Esophagus squamous epithelium (tissue), 5 donors: ENCODE measurements at places on chromosomes 3 and 15. TPM values are rescaled to one million over a fixed set of nuclear protein-coding genes. Genes with fewer than 3 reads are reported as not detected.

Gene THPO
- total RNA-seq, result not detected

Gene LRRC31
- total RNA-seq, result not detected

Gene ACTC1
- total RNA-seq, result not detected

Gene COL6A6
- total RNA-seq, result not detected

Gene C3orf49
- not detected for total RNA-seq

Gene LXN
- total RNA-seq, result 11.1 TPM

Gene C3orf20
- not detected for total RNA-seq

Gene TRH
- not detected for total RNA-seq

Gene SV2B
- total RNA-seq, result not detected

Gene GRM2
- 0.57 TPM for total RNA-seq

Gene ZNF860
- 2.5 TPM for total RNA-seq

Gene OIP5
- 11.8 TPM for total RNA-seq

Gene PARP16
- 5.8 TPM for total RNA-seq

Gene LINGO1
- total RNA-seq, result 0.38 TPM

Gene KCNAB1
- 0.40 TPM for total RNA-seq

Gene PAQR9
- not detected for total RNA-seq

Gene A4GNT
- total RNA-seq, result not detected

Gene DNAJC19
- total RNA-seq, result 10.0 TPM

Gene MEGF11
- not detected for total RNA-seq

Gene CCDC54
- total RNA-seq, result not detected

Gene FETUB
- 9.0 TPM for total RNA-seq

Gene LDHAL6B
- not detected for total RNA-seq

Gene KLF13
- 54.6 TPM for total RNA-seq

Gene PLA1A
- total RNA-seq, result 0.79 TPM

Gene P2RY1
- 24.7 TPM for total RNA-seq

Gene GALK2
- 30.5 TPM for total RNA-seq

Gene ACSBG1
- total RNA-seq, result 0.09 TPM
